Hepatocyte (in vitro differentiated cells): ENCODE measurements at places on chromosomes 5 and 9. TPM values are rescaled to one million over a fixed set of nuclear protein-coding genes. Genes with fewer than 3 reads are reported as not detected.

- no peak for DNase-seq
These were observed 126.0 kb upstream of the GPR151 start for GRCh38 chr5:146641941-146642340.

- DNase-seq = no peak
These were observed 66.0 kb downstream of the WDR41 start for GRCh38 chr5:77425998-77426659.

Gene PIP5K1B
- 2.5 and 3.7 TPM in 2 replicates for polyA plus RNA-seq

Gene TMEM171
- 1.6 and 2.0 TPM in 2 replicates for polyA plus RNA-seq

DNA sequence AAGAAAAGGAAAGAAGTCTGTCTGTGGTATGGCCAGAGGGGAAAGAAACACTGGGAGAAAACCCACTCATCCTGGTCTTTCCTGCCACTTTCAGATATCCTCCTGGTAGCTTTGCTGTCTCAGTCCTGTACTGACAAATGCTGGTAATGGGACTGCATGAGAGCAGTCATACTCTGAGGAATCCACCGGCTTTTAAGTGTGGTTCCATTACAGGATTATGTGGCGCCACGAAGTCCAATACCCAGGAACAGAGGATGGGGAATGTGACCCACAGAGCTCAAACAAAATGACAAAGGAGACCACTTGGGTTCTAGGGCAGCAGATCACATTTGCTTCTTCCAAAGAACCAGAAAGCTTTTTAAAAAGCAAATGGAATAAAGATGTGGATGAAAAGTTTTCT, 26.3 kb upstream of the FBP1 start:
- DNase-seq = no peak

GRCh38 chr5:11293523-11293922, 532.5 kb upstream of the DAP start:
- no peak for DNase-seq

DNA sequence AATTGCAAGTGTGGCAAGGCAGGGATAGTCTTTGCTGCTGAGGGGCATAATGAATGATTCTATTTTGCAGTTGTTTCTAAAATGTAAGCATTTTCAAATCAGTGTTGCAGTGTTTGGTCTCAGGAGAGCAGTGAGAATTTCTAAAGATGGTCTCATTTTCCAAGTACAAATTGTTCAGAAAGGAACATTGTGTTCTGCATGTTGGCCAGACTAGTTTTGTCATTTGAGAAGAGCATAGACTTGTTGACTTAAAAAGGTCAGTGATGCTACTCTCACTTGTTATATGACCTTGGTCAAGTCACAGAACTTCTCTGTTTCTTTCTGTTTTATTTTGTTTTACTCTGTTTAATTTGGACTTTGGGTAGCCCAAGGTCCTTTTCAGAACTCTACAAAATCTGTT, 344.6 kb downstream of the OSTF1 start:
- DNase-seq = no peak

- DNase-seq = no peak
These were observed 84.4 kb upstream of the RARS1 start for GRCh38 chr5:168401880-168402279.

DNA sequence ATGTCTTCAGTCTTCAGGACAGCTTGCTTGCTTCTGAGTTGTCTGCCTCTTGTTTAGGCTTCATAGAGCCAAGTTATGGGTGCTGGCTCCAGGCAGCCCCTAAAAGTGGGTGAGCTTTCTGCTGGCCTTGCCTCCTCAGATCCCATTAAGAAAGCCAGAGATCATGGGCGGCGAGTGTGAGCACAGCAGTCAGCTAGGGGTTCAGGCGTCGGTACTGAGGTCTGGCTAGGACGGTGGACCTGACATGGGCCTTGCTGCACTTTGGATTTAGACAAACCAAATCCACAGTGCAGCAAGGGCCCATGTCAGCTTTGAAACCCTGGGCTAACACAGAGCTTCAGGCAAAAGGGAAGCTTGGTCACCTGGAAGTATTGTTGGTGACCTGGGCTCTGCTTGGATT, 17.6 kb downstream of the PSAT1 start:
- no peak for DNase-seq

Gene RGS3
- polyA plus RNA-seq = 62.7 and 78.2 TPM in 2 replicates

Gene LECT2
- 6.3 and 12.3 TPM in 2 replicates for polyA plus RNA-seq

- DNase-seq = no peak
These were observed 178.0 kb downstream of the NR3C1 start for GRCh38 chr5:143225511-143225910.

GRCh38 chr9:36997414-36997813, 36.7 kb downstream of the PAX5 start:
- no peak for DNase-seq

- no peak for DNase-seq
These were observed 201.7 kb upstream of the PTGER4 start for GRCh38 chr5:40477856-40478546.

Gene ADAMTSL2
- 1.5 and 2.3 TPM in 2 replicates for polyA plus RNA-seq

Gene BRD3
- polyA plus RNA-seq = 25.7 and 29.6 TPM in 2 replicates

Gene ZNF454
- not detected in 2 replicates for polyA plus RNA-seq

DNA sequence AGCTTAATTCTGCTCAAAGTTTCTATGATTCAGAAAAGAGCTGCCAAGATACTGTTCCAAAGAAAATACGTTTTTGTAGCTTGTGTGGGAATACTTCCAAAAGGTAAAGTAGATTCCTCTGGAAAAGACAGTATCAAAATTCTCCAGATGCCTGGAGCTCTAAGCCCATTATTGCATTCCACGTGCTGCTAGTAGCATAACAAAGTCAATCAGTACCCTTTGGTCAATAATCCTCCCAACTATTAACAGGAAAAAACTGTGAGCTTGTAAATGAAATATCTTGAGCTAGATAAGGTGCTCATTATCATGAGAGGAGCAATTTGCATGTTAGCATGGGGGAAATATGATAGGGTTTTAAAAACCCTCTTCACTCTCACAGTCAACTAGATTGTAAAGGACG, 229.5 kb upstream of the TYRP1 start:
- no peak for DNase-seq

DNA sequence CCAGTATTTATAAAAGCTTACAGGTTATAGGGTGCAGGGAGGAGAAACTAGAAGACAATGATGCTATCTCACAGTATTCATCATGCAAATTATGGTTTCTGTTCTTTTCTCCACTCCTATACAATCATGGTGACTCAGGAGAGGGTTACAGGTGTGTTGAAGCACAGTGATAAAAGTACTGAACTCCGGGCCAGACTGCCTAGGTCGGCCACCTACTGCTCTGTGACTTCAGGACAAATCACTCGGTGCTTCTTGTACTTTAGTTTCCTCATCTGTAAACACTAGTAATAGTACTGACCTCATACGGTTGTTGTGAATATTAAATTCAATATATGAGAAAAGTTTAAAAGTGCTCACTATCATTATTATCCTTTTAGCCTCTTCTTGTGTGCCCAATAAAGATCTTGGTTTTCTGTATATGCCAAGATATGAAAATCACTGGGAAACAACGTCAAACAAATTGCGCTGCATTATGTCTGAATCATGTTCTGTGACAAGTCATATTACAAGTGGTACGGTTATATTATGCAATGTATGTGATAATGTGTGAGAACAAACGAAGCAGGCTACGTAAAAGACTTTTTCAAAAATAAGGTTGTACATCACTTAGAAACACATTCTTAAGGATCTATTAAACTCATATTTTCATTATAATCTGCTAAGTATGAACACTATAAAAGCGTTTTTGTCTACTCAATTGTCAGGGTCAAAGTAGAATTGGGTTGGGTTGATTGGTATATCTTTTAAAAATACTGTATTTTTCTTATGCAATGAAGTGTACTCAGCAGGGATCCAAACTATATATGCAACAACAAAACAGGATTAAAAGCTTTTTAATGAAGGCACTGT, 153.3 kb downstream of the EFNA5 start:
- no peak for DNase-seq

DNA sequence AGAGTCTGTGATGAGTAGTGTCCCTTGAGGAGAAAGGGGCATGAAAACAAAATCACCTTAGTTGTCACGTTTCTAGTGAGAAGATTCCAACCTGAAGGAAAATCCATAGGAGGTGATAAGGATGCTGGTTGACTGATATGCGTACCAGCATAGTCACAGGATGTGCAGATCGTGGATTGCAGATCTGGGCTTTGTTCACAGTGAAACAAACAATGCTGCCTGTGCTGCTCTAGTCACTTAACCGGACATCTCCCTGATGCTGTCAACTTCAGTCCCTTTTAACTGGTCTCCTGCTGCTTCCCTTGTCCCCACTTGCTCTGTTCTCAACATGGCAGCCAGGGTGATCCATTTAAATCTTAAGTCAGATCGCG, 89.7 kb downstream of the IQGAP2 start:
- DNase-seq = no peak

DNA sequence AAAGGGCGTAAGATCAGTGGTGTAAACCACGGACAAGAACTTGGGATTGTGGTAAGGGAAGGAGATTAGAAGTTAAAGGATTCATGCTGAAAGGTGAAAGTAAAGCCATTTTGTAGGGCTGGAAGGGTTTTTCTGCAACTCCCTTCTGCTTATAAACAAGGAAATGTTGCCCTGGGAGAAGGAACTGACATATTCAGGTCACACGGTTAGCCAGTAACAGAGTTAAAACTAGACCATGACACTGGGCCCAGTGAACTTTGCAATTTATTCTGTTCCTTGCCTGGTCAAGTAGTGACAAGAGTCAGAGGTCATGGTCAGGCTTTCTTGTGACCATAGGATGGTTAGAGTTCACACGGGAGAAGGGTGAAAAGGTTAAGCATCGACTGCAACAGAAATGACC, 323.3 kb downstream of the DMRT2 start:
- no peak for DNase-seq
